HT-29 (cell line): ENCODE measurements at places on chromosomes 7 and 10. TPM values are rescaled to one million over a fixed set of nuclear protein-coding genes. Genes with fewer than 3 reads are reported as not detected.

DNA sequence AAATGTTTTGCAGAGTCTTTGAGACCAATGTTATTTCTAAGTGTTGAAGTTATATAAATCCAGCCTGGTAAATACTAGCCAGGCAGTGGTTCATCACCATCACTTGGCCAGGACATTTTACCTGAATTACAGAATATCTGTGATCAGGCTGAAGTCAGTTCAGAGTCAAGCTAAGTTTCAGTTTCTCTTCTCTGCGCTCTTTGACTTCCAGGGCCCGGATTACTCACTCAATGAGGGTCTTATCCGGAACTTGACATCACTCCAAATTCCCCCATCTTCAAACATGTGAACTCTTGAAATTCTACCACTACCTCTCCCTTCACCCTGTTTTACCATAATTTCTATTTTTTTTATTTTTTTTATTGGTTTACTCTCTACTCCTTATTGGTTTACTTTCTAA lies 36.6 kb upstream of the CCAR1 start:
- no peak for DNase-seq

DNA sequence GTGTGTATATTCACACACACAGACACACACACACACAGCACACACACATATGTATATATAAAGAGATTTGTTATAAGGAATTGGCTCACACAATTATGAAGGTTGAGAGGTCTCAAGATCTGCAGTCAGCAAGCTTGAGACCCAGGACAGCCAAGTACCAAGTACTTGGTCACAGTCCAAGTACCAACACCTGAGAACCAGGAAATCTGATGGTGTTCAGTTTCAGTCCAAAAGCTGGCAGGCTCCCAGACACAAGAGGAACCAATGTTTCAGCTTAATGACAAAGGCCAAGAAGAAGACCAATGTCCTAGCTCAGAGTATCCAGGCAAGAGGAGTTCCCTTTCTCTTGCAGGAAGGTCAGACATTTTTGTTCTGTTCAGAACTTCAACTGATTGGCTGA lies 780.2 kb downstream of the MAGI2 start:
- no peak for DNase-seq

CACNA2D1 gene
- not detected in 2 replicates for total RNA-seq

DNA sequence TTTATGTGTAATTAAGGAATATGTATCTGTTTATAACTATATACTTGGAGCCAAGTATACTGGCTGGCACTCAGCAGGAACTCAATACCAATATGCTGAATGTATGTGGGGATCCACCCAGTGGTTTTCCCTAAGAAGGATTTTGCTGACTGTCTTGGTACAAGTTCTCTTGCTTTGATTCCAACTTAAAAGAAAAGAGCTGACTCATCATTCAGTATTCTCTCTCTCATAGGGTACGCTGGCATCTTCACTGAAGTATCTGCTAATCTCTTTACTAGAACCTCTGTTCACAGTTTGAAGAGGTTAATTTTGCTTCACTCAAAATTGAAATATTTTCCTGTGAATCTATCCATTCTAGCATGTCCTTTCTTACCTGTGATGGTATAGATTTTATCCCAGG lies 1044.8 kb downstream of the CNTNAP2 start:
- no peak for DNase-seq

PTPN20 gene
- not detected in 2 replicates for total RNA-seq

DNA sequence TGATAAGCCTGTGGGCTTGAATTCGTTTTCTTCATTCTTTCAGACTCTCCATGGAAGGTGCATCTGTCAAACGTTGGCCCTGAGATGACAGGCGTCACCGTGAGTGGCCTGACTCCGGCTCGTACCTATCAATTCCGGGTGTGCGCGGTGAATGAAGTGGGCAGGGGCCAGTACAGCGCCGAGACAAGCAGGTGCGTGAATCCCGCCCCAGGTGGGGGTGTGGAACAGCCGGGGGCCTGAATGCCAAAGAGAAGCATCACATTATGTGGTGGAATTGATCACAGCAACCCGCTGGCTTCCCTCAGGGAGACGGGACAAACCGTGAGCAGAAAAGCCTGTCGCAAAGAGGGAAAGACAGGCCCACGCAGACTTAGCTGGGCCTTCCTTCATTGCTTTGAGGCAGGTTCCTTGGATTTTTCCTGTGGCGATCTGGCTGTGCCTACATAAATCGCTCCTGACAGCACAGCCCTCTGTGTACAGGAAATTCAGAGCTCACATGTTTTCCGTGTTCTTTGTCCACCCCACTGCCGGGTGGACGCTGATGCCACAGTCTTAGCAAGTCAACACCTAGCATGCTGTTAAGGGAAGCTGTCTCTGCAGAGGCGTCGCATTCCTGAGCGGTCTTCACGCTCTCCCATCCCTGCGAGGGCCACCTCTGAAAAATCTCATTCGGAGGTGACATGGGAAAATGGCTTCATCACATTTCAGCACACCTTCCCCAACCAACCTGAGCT lies 671.0 kb upstream of the FOXK1 start:
- no peak for DNase-seq

DNA sequence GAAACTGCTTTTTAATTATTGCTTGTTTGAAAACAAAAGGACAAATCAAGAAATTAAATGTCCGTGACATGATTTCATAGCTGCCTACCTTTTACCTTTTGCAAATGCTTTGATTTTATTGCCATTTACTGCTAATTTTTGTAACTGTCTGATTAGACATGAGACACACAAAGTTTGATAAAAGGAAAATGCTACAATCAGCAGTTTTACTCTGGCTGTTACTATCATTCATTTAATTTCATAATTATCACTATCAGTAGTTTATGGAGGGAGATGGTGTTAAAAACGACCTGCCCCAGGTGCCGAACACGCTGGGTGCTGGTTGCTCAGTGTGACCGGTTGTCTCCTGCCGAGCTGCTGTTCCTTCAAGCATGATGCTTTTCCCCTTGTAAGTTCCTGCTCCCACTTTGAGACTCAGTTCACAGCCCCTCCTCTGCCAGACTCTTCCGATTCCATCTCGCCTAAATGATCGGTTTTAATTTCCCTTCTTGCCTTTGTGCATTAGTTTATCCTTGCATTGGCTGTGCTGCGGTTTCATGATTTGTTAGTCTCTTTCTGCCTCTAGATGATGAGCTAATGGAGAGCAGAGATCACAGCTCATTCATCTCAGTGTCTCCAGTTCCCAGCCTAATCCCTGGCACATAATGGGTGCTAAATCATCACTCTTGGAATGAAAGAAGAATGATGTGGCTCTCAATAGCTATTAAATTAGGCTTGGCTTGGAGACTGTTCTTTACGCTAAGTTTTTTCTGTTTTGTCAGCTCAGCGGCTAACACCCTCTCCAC lies 110.6 kb downstream of the PFKFB3 start:
- DNase-seq = no peak

PRXL2A gene
- 8.6 and 9.3 TPM in 2 replicates for total RNA-seq

- no peak for DNase-seq
Measured at GRCh38 chr10:68155615-68156210, 46.4 kb downstream of the MYPN start.
